Hepatic stellate cell (primary cell): ENCODE measurements at places on chromosomes 6 and 20.

DNA sequence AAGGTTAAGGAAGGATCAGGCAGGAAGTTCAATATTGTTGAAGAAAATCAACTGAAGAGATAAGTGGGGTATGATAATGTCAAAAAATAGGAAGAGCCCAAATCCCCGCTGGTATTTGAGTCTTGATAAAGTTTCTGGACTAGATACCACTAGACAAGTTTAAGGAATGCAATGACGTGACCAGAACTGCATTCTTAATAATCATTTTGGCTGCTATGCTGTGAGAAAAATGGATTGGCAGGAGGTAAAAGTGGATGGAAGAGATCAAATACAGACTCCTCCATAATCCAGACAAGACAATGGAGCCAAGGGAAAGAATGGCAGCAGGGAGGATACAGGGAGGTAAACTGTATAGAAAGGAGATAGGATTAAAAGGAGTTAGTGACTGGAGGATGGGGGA lies 128.2 kb downstream of the COL12A1 start:
- DNase-seq: no peak

DNA sequence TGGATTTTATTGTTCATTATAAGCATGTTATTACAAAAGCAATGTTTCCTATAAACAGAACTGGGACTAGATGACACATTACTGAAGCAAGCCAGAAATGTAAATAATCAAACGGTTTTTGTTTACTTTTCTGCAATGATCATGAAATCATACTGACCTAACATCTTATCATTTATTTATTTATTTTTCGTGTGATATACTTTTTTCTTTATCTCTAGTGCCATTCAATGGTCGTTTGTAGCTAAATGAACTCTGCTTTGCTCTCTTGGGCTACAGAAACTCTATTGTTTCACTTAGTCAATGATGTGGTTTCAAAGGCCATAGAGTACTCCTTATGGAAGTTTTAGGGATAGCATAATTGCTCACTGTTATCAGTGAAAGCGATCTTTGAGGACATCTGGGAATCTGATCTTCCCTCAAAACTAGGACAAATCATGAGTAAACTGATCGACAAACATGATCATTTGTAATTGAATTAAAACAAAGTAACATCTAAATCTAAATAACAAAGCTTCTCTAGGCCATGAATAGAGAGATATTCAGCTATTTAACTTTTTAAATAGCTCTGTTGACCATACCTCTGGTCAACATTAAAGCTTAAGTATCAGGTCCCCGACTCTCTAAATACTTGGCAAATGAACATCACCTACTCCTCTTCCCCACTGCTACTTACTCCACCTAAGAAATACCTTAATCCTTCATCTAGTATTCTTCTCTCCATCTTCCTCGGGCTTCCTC lies 933.4 kb downstream of the TFAP2A start:
- no peak for DNase-seq

GRCh38 chr6:4316867-4317400 lies 181.6 kb upstream of the ECI2 start:
- DNase-seq: peak; percentile 43

DNA sequence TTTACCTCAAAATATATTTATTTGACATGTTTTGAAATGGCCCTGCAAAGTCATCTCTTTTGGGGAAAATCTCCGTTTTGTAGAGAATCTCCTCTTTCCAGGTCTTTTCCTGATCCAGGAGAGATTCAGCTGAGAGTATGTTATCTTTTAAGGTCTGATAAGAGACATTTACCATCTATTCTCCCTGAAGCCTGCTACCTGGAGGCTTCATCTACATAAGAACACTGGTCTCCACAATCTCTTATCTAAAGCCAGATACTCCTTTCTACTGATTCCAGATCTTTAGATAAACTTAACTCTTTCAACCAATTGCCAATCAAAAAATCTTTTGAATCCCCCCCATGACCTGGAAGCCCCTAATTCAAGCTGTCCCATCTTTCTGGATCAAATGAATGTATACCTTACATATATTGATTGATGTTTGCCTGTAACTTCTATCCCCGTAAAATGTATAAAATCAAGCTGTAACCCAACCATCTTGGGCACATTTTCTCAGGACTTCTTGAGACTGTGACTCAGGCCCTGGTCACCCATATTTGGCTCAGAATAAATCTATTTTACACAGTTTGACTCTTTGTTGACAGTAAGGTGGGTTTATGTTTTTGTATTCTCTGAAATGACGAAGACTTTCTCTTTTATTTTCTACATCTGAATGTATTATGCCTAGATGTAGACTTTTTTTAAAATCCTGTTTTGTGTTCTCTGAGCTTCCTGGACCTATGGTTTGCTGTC lies 95.5 kb downstream of the ECT2L start:
- no peak for DNase-seq

GRCh38 chr6:159890792-159891191 lies at the start of gene MAS1:
Gene MAS1 (plus strand): TSS chr6:159890988. CDS start chr6:159906956, 15,968 bp downstream.
- no peak for DNase-seq

- no peak for DNase-seq
Observed at GRCh38 chr6:28586324-28586723, 60.6 kb downstream of the GPX5 start.

- DNase-seq: no peak
Observed at GRCh38 chr20:53448875-53449274, 144.8 kb downstream of the ZNF217 start.

- DNase-seq: no peak
Observed at GRCh38 chr6:118122161-118122725, 215.2 kb downstream of the SLC35F1 start.

DNA sequence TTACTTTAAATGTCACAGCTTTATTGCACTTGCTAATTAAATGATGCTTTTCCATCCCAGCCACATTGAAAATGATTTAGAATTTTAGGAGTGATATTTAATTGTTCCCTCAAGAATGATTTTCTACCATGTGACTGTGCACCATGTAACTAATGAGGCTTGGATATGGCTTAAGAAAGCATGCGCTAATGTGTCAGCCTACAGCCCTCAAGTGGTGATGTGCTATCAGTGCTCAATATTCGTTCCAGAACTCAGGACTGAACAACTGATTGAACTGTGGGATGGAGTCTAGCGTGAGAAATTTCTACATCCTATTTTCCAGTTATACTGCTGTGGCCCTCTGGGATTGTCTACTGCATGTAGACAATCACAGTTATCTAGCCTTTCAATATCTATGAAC lies 71.5 kb downstream of the PKIB start:
- DNase-seq: no peak

DNA sequence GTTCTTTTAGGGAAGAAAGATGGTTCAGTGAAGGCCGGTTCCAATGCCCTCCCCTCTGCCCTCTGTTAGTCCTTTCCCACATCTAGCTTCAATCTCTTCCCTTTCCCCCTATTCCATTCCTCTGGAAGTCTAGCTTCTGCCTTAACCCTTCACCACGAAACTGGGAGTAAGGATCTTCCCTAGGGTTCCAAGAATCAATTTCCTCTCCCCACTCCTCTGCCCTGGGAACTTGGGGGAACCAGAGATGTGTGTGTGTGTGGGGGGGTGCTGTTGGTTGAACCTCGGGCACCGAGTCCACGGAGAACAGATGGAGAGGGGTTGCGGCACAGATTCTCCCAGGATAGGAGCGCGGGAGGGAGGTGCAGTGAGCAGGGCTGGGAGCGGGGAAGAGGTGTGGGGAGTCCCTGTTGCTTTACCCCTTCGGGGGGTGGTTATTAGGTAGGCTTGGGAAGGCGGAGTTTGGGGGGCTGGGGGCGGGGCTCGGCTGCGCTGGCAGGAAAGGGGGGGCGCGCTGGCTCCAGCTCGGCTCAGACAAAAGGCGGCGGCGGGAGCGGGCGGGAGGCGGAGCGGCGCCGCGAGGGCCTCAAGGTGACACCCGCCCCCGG lies at the start of gene TMEM151B:
TSS of gene TMEM151B (plus strand) at position 530 of the 605 bp plus-strand sequence. CDS start 293 bp downstream, outside the sequence.
- DNase-seq: no peak

DNA sequence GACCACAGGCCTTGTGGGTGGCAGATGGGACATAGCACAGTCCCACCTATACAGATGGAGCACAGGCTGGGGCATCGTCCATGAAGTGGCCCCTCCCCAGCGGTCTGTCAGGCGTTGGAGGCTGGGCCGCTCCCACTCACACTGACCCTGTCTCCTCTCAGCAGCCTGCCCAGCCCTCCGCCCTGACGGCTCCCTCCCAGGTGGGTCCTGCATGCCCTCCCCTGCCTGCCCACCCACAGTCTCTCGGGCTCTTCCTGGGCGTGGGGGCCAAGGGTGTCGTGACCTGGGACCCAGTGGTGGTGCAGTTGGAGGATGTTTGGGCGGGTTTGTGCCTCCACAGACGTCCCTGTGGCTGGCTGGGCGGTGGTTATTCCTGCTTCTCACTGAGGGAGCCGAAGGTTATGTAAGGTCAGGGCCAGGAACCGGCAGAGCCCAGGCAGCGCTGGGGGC lies 22.3 kb downstream of the COL20A1 start:
- DNase-seq: no peak

DNA sequence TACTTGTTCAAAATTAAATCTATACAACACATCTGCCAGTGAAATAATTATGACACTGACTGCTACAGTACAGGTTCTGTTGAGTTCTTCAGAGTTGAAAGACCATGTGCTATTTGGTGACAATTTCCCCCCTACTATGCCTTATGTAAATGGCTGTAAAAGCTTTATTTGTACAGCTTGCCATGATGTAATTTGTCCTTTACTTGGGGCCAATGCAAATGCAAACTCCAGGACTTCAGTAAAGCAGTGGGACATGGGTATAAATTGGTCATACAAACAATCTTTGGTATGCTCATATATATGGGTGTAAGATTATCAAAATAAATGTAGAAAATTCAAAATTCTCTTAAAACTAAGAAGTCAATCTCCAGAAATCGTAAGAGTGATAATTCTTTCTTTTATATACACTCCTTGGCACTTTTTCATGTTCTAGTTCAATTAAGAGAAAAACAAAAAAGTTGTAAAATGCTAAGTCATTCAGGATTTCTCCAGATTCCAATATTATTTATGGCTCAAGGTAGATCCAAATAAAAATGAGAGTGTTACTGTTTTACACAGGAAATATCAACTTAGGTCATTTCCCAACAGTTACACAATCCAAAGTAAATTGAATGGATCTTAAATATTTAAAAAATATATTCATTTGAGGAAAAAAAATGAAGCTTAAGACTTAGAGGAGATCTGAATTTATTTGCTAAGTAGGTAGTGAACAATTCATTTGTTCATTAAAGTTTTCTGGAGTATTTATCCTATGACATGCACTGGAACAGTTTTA lies 1310.5 kb upstream of the CITED2 start:
- DNase-seq: no peak

DNA sequence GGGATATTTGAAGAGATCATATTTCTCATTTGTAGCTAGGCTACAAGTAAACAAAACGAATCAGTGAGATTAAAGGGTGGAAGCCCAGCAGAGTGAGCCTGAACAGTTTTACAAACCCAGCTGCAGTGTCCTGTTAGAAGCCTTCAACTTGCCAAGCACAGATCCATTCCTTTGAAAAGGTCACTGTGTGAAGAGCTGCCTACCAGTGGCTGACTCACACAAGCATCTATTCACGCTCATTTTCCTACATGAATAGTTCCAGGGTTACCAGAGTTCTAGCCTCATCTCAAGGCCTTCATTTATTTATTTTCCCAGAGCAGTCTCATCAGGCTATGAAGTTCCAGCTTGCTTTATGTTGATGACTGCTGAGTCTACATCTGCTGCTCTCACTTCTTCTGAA lies 25.7 kb upstream of the MLIP start:
- no peak for DNase-seq

DNA sequence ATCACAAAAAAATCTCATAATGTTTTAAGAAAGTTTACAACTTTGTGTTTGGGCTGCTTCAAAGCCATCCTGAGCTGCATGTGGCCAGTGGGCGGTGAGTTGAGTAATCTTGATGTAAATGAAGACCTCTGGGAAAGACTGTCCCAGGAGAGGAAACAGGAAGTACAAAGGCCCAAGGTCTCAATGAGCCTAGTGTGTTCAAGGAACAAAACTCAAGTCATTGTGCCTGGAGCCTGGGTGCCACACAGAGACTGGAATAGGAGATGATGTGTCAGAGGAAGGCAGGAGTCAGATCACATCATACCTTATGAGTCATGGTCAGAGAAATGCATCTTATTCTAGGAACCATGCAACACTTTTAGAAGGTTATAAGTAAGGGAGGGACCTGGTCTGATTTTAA lies 51.5 kb downstream of the COL19A1 start:
- DNase-seq: peak; percentile 14

- no peak for DNase-seq
Observed at GRCh38 chr6:156943816-156944215, 166.6 kb downstream of the ARID1B start.

GRCh38 chr20:45826381-45827019 lies 612 bp downstream of the TNNC2 start:
- peak; percentile 57 for DNase-seq

GRCh38 chr6:149769676-149770075 lies 20.1 kb downstream of the PCMT1 start:
- DNase-seq: no peak

GRCh38 chr6:40947876-40948526 lies 91.0 kb downstream of the UNC5CL start:
- peak; percentile 54 for DNase-seq

- DNase-seq: no peak
Observed at GRCh38 chr6:87869064-87869905, 167.3 kb upstream of the AKIRIN2 start.

DNA sequence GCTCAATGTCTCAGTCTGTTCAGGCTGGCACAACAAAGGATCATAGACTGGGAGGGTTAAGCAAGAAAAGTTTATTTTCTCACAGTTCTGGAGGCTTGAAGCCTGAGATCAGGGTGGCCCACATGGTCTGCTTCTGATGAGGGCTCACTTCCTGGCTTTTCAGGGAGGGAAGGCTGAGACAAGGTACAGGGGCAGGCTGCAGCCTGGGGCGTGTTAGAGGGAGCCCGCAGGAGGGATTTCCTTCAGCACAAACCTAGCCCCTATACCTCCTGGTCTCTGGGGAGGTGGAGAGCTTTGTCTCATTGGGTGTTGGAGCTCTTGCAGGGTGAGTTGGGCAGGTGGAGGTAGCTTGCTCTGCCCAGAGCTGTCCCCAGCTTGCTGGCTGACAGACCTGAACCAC lies 81.1 kb upstream of the GPR6 start:
- DNase-seq: no peak

DNA sequence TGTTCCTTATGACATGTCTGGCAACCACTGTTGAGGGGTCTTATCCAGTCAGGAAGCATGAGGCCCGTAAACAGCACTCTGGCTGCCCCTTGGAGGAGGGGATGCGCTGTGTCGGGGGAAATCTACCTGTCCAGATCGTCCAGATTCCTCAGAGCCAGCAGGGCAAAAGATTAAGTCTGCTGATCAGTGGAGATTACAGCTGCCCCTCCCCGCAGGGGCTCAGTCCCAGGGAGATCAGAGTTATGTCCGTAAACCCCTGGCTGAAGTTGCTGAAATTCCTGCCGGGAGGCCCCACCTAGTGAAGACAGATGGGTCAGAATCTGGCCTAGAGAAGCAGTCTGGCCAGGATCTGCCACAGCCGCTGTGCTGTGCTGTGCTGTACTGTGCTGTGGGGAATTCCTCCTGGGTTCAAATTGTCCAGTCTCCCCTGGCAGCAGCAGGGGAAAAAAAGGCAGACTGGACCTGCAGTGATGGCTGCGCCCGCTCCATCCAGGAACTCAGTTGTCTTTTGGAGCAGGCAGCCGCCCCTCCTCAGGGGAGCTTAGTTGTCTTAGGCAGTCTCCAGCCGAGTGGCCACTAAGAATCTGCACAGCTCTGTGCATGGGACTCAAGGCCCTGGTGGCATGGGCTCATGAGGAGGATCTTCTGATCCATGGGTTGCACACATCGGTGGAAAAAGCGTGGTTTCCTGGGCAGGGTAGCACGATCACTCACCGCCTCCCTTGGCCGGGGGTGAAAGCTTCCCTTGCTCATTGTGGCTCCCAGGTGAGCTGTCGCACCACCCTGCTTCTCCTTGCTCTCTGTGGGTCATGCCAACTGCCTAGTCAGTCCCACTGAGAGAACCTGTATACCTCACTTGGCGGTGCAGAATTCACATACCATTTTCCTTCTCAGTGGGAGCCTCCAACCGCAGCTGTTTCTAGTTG lies 1368.8 kb upstream of the ADGRB3 start:
- DNase-seq: no peak
